Stimulated activated naive CD4-positive, alpha-beta T cell (primary cell): ENCODE measurements at places on chromosomes 1 and 21.
A peak's percentile ranks its signal among the peaks of the same experiment; 100 is the strongest.

GRCh38 chr21:43275421-43276211 is 106.8 kb downstream of the CRYAA start:
- no peak for DNase-seq

GRCh38 chr21:43687566-43688399 is 28.4 kb downstream of the RRP1B start:
- no peak for DNase-seq

DNA sequence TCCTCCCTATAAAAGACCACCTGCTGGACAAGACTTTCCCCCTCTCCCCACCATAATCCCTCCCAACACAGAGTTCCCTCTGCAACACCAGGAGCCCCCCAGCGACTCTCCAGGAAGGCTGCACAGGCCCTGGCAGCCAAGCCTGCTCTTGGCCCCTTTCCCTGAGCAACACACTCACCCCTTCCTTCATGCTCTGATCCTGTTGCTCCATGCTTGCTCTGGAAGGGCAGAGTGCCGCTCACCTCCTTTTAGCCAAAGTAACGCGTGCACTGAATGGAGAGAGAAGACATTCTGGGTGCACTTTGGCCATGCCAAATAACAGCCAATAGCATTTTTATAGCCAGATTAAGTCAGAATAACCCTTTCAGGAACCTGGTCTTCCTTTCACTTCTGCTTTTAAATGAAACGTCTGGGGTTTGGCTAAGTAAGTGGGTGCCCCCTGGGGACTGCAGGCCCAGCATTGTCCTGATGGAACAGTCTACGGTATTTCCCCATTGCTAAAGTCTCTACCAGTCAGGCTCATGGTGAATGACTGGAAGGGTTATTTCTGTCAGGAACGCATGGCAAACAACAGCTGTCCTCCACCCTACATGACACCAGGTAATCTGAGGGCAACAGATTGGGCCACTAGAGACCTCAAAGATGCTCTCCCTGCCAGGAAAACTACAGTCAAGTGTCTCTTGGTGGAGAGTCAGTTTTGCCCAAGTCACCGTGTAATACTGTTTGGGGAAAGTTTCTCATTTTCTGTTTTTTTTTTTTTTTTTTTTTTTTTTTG is at the start of gene SLC2A5:
SLC2A5 (minus strand) TSS at position 310 of the 775 bp plus-strand sequence; CDS start at position 211, 99 bp downstream.
- DNase-seq, result no peak

GRCh38 chr1:154329152-154329521 is 3.8 kb downstream of the ATP8B2 start:
- no peak for DNase-seq

DNA sequence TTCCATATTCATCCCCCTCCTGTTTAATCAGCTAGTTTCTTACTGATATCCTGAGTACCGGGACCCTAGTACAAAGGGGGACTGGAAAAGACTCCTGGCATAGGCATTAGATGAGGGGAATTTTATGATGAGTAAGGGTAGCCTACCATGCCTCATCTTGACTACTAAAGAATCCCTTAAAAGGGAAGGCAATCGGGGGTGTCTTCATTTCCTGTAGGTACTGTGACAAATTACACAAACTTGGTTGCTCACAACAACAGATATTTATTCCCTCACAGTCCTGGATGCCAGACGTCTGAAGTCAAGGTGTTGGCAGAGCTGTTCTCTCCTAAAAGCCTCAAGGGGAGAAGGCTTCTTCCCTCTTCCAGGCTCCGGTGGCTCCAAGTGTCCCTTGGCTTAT is 28.9 kb upstream of the RUNX1 start:
- DNase-seq, result no peak

- no peak for DNase-seq
These were observed 224.1 kb downstream of the GPR52 start for GRCh38 chr1:174671826-174672225.

GRCh38 chr1:219220945-219221344 is 47.3 kb downstream of the LYPLAL1 start:
- peak; percentile 0 for DNase-seq

DNA sequence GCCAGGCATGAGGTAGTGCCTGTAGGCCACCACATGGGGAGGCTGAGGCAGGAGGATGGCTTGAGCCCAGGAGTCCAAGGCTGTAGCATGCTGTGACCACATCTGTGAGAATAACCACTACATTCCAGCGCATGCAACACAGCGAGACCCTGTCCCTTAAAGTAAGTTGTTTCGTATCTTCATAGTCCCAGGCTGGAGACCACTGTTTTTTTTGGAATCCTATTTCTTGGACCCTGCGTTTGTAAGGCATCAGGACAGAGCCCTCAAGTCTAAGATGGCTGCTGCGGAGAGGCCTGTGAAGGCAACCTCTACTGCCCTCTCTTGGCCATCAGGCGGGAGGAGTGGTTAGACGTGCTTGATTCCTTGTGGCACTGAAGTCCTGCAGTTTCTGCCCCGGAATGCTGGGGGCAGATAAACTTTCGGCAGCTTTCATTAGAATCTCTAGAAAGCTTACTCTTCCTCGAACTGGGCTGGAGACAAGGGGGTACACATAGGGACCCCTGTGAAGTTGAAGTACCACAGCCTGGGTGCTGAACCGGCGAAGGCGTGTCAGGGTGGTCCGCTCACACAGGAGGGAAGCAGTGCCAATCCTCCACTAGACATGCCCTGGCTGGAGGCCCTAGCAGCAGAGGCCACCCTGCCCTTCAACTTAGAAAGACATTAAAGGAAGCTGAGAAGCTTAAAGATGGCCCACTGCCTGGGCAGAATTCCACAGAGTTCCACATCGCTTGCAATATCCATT is 36.6 kb downstream of the RABIF start:
- no peak for DNase-seq

- DNase-seq, result no peak
These were observed 20.0 kb downstream of the METTL13 start for GRCh38 chr1:171801487-171801891.

DNA sequence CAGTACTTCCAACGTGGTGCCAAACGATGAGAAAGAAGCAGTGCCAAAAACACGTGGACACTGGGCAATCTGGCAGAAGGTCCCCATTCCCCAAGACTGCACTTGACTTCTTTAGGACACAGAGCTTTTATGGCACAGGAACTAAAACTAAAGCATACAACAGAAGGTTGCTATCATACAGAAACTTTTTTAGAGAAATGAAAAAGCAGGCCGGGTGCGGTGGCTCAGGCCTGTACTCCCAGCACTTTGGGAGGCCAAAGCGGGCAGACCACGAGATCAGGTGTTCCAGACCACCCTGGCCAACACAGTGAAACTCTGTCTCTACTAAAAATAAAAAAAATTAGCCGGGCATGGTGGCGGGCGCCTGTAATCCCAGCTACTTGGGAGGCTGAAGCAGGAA is 43.0 kb downstream of the GNB1 start:
- no peak for DNase-seq

DNA sequence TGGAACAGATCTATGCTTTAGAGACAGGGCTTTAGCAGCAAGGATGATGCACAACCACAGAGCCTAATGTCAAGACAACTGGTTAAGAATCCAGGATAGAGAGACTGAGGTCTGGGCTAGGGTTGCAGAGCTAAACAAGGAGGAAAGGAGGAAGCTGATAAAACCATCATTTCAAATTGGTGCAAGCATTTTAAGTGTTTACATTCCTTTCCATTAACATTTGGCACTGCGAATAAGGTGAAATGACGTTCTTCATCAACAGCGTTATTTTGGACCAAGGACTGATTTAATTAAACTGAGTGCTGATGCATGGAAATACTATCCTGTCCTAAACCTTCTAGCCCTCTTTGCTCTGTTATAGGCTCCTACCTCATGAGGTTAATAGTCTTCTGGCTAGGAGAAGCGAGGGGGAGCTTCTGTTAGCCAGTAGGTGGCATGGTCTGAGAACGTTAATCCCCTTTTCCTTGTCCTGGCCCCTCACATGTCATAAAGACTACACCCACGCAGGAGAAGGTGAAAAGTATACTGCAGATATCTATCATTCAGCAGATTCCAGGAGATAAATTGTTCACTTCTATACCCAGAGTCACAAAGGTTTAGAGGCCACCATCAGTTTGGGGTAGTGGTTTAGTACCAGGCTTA is 7.6 kb upstream of the C1orf21 start:
- no peak for DNase-seq

DNA sequence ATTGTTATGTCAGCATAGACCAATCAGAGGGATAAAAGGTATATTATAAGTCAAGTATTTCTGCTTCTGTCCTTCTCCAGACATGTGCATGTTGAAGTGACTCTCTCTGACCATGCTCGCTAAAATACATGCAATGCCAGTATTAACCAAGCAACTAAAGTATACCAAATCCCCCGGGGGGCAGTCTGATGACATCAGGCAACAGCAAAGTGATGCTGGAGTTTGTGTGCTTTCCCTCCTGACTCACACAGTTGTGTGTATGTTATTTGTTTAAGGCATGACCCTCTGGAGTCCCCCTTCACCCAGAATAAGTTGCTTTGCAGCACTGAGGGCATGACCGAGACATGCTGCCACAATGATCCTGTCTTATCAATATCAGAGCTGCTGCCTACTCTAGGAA is 2.1 kb downstream of the BRINP2 start:
- no peak for DNase-seq

DNA sequence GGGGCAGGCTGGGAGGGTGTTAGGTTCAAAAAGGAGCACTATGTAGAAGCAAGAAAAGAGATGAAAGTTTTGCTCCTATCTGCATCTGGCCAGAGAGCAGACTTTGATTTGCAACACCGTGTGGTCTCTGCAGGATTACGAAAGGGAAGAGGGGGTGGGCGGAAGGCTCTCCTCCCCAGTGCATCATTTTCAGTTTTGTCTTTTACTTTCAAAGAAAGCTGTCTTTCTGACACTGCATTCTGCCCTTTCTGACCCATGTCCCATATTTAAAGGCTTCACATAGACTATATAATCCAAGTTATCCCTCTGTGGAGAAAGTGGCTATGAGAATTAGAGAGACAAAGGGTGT is 126.5 kb downstream of the RHOU start:
- DNase-seq, result no peak

DNA sequence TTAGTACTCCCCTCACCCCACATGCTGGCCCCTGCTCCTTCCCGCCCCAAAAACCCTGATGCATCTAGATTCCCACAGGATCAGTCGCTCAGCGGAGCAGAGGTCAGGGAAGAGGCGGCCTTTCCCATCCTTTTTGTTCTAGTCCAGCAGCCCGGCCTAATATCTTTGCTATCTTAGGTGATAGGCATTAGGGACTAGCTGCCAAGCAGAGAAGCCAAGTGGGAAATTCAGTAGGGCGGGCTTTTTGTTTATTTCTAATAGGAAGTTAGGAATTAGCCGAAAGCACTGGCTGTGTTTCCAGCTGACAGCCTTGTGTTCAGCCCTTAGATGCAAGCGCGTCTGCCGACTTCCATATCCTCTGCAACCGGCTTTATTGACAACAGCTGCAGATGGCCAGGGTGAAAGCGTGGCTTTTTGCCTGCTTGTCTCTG is 59.0 kb upstream of the BCAR3 start:
- no peak for DNase-seq

DNA sequence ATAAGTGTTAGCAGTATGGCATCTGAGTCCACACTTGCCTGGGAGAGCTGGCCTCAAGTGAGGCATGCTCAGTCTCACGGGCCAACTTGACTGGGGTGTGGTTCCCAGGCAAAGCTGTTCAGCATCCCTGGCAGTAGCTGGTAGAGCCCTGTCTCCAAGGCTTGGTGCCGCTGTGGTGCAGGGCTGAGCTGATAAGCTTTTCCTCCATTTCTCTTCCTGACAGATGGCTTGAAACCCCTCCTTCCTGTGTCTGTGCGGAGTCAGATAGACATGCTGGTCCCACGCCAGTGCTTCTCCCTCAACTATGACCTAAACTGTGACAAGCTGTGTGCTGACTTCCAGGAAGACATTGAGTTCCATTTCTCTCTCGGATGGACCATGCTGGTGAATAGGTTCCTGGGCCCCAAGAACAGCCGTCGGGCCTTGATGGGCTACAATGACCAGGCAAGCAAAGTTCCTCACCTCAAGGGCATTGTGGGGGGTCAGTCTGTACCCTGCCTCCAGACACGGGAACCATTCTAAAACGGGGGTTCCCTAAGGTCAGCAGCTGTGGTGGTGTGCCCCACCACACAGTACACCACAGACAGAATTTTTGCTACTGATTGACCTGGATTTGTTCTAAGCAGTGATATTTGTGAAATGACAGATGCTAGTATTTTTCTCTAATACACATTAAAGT is 13.7 kb upstream of the MIIP start:
- no peak for DNase-seq

- DNase-seq, result no peak
These were observed 71.5 kb downstream of the IFI44 start for GRCh38 chr1:78721136-78721535.

DNA sequence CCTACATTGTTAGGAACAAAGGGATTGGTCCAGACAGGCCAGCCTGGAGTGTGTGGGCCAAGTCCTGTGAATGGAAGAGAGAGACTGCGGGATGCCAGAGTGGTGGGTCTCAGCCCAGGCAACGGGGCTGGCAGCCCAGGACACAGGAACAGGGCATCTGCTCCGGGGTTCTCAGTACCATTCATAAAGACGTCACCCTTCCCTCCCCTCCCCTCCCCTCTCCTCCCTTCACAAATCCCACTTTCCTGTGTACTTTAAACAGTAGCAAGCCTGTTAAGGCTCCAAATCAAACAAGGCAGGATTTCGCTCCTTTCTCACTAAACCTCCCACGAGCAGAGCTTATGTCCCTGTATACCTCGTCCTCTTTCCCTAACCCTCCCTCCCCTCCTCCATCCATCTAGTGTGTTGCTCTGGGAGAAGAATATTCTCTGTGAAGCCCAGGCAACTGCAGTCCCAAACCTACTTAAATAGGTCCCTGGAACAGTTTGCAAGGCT is 4.2 kb upstream of the PLXNA2 start:
- DNase-seq, result no peak

GRCh38 chr21:32844653-32845436 is 73.3 kb upstream of the PAXBP1 start:
- no peak for DNase-seq

DNA sequence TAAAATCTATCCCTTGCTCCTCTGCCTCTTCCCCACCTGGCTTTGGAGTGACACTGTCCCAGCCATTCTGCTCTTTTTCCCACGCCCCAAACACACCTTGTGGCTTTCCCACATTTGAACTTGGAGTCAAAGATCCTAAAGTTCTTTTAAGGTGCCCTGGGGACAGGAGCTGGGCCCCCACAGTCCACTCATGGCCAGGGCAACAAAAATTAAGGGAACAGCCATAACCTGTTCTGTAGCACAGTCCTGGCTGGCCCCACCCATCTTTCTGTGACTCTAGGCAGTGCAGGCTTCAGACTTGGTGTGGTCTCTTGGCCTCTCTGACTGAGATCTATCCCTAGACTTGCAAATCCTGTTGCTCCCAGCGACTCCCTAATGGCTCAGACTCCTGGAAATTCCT is 143.0 kb upstream of the MAGI3 start:
- no peak for DNase-seq
